ENCODE measurements at places on chromosomes 1 and 21.

DNA sequence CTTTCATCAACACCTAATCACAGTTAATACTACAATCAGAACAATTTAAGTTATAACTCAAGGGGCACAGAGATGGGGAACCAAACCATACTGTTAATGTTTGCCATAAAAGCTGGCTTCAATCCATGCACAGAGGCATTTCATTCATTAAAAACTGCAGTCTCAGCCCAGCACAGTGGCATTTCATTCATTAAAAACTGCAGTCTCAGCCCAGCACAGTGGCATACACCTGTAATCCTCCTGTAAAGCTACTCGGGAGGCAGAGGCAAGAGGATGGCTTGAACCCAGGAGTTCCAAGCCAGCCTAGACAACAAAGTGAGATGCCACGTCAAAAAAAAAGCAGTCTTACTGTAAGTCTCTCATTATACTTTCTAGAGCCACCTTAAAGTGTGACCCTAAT is 29.2 kb downstream of the ARID4B start:
- DNase-seq = no peak

- no peak for DNase-seq
These were observed 47.7 kb downstream of the BRINP3 start for GRCh38 chr1:190429932-190430331.

DNA sequence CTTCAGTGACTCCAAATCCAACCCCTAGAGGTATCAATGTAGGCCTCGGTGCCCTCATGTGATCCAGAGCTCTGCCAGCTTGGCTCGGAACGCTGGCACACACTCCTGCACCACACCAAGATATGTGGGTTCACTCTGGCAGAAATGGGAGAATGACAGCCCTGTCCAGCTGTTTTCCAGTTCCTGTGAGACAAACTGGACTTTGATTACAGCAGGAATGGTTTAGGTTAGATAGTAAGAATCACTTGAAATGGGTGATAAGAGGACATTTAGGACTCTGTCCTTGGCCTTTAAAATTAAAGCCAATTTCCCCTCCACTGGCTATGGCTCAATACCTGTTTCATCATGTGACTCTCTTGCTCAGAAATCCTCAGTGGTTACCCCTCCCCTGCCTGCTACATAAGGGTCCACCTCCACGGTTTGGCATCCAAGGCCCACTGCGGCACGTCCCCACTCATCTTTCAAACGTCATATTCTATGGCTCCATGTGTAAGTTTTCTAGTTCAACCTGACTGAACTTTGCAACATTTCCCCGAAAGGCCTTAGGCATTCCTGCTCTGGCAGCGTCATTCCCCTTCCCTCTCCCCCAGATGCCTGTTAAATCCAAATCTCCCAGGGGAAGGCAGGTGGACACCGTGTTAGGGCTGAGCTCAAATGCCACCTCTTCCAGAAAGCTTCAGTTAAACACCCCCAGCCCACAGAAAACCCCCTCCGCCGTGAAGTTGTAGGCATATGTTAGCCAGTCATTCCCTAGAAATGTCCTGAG is 44.7 kb downstream of the PLEKHA6 start:
- DNase-seq = no peak

- no peak for DNase-seq
These were observed 146.7 kb upstream of the EDN2 start for GRCh38 chr1:41631154-41631553.

GRCh38 chr1:21060523-21060922 is 116.2 kb downstream of the EIF4G3 start:
- no peak for DNase-seq

DNA sequence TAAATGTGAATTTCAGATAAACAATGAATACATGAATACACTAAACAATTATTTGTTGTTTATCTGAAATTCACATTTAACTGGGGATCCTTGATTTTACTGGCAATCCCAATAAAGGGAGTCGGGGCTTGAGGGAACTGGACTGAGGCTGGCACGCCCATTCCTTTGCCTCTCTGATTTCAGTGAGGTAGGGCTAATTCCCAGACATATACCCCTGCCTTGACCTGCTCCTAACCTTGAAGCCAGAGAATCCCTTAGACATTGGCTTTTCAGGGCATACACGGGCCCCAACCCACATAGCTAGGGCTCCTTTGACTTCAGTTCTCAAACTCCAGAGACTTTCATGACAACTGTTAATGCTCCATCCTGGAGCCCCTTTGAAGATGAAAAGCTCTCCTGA is 10.8 kb upstream of the UTP25 start:
- no peak for DNase-seq

GRCh38 chr1:175717610-175718540 is 25.5 kb downstream of the TNR start:
- DNase-seq = no peak

- DNase-seq = no peak
These were observed 25.2 kb upstream of the EPS8L3 start for GRCh38 chr1:109788695-109789521.

DNA sequence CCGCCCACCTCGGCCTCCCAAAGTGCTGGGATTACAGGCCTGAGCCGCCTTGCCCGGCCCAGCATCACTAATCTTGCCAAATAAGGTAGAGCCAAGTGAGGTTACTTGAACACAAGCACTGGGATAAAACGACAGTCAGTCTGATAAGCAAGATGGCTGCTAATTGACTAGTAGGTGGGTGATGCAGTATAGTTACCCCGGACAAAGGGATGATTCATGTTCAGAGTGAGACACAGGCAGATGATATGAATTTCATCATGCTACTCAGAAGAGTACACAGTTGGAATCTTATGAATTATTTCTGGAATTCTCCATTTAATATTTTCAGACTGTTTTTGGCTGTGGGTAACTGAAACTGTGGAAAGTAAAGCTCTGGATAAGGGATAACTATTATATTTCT is 178.4 kb downstream of the USP25 start:
- no peak for DNase-seq

GRCh38 chr1:232873931-232874330 is 68.7 kb downstream of the MAP10 start:
- DNase-seq = no peak

DNA sequence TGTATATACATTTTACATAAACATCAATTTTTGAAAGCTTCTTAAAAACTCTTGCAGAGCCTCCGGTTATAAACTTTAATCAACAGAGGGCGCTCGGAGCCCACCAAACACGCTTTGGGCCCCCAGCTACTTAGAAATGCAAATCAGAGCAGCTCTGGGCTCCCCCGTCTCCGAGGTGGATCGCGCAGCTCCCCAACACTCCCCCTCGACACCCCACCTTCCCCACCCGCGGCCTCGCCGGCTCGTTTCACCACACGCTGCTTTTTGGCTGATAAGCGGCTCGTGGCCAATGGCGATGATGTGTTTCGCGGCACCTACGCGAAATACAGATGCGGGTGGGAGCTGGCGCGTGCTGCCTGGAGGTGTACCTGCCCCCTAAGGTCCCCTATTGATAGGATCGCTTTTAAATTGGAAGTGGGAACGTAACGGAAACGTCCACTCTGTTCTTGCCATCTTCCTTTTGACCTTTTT is 1.7 kb upstream of the KIF26B start:
- DNase-seq = peak; percentile 20

DNA sequence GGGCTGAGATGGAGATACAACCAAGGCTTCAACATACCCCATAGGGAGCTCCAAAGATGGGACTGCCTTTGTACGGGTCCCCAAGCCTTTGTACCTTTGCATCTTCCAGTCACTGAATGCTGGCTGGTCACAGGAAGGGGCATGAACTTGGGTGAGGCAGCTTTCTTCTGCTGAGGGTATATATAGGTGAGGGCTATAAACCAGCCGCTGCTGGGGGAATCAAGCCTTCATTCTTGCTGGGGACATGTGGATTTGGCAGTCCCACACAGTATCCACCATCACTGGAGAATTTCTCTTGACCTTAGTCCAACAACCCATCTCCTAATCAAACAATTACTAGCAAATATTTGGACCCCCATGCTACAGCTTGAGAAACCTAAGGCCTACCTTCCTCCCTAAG is 61.7 kb downstream of the CCDC185 start:
- DNase-seq = no peak

DNA sequence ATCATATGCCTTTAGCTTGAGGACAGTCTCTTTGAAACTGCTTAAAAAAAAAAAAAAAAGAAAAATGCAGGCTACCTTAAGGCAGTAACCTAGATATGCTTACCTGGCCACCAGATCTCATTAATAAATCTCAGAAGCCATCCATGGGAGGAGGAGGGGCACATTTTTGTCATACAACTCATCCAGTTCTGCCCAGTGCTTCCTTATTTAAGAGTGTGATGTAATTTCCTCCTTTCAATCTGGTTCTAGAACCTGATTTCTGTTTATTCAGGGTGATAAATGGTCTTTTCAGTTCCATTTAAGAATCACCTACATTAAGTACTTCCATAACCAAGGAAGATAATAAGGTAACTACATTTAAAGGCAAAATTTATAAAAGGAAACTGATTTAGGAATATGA is 6.1 kb downstream of the ERRFI1 start:
- no peak for DNase-seq

- DNase-seq = no peak
These were observed 13.4 kb downstream of the FCRL4 start for GRCh38 chr1:157584503-157584902.

GRCh38 chr1:116179419-116179818 is 68.2 kb downstream of the MAB21L3 start:
- DNase-seq = no peak

GRCh38 chr1:179166663-179167417 is 62.6 kb downstream of the ABL2 start:
- DNase-seq = no peak

GRCh38 chr1:89855413-89856123 is 34.7 kb downstream of the LRRC8D start:
- no peak for DNase-seq

- DNase-seq = no peak
These were observed 51.8 kb upstream of the TRABD2B start for GRCh38 chr1:48048980-48049379.

GRCh38 chr1:12669529-12670068 is 25.7 kb downstream of the AADACL4 start:
- no peak for DNase-seq

- no peak for DNase-seq
These were observed 52.5 kb downstream of the RWDD3 start for GRCh38 chr1:95286479-95286878.

- DNase-seq = no peak
These were observed 9.7 kb downstream of the MAPKAPK2 start for GRCh38 chr1:206694171-206695124.

- DNase-seq = no peak
These were observed 10.8 kb upstream of the HMGCL start for GRCh38 chr1:23836037-23836436.

DNA sequence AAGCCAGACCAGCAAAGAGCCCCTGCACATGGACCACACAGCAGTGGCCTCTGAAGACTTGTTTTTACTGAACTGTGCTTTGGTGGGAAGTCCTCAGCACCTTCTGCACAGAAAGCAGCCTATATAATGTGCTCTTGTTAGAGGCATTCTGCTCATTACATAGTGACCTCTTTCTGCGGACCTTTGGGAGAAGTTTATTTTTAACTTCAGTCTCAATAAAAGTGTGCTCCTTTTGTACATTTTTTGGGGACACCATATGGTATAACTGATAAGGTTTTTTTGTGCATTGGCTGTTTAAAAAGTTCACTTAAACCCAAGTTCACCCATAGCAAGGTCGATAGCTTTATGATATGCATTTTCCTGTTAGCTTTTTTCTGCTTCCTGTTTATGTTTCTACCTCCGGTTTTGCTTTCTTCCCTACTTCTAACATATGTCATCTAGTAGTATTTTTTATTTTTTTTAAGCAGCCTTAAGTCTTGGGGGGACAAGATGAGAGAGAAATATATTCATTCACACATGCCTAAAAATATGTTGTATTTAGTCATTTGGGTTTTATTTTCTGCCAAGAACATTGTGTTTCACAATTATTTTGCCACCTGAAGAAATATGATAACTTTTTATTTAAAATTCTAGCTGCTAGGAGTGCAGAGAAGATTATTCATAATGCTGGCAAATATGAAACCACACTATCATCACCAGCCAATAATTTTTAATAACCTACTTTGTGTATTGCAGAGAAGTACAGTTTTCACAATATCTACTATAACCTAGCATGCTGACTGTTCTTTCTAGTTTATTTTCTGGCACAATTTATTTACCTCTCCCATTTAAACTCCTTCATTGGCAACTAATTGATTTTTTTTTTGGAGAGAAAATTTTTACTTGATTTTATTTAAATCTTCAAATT is 22.9 kb upstream of the SLC19A2 start:
- no peak for DNase-seq

- no peak for DNase-seq
These were observed 29.8 kb downstream of the TRPM2 start for GRCh38 chr21:44383216-44383615.

GRCh38 chr1:18157968-18158367 is 50.4 kb downstream of the IGSF21 start:
- no peak for DNase-seq

DNA sequence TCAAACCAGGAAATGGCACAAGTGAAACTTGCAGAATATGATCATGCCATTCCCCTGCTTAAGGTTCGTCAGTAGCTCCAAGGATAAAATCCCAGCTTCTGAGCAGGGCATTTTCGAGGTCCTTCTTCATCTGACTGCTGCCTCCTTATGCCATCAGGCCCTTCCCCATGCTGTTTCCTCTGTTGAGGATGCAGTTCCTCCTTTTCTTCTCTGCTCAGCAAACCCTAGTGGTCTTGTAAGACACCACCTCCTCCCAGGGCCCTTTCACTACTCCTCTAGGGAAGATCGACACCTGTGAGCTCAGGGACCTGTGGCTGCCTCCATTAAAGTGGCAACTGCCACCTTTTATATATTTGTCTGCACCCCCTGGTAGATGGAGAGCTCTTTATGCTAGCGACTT is 62.1 kb upstream of the JUN start:
- no peak for DNase-seq

- DNase-seq = peak; percentile 8
These were observed 23.1 kb upstream of the ERI3 start for GRCh38 chr1:44377925-44378784.

- DNase-seq = no peak
These were observed 154.6 kb downstream of the FOXD2 start for GRCh38 chr1:47592296-47593012.

- no peak for DNase-seq
These were observed 106.7 kb downstream of the LEPR start for GRCh38 chr1:65527190-65527589.
